ENCODE measurements at places on chromosomes 3 and 15.

- no peak for DNase-seq
These were observed 114.9 kb downstream of the MCTP2 start for GRCh38 chr15:94346282-94346681.

DNA sequence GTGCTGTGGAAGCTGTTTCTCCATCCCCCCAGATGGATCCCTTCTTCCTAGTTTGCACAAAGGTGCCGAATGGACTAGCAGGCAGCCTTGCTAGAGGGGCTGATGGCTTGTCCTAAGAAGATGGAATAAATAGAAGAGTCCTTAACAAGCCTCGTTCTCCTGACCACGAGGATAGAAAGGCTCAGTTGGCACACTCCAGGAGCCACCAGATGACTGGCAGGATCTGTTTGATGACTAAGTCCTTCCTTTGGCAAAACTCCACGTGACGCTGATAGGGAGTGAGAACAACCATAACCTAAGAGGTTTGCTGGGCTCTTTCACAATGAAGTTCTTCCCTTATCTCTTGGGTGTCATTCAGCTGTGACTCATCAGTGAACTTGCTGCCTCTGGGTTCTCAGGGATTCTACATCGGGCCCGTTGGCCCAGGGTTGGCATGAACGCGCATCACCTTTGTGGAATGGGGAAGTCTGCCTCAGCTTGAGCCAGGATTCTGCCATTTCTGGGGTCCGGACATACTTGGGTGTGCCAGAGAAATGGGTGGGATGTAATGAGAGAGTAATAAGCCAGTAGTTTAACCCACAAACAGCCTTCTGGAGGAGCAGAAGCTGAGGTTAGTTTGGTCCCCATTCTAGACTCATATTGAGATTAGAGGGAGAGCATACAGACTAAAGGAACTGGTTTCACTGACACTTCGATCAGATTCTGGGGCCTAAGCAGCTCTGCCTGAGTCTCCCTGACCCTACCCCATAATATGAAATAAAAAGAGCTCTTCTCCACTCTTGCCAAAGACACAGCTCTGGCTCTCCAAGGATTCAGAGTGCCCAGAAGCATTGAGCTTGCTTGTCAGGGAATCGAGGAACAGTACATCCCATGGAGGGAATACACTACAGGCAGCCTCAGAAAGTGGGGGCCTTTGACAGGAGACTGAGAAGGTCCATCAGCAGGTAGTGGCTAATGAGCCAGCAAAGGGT, 2.0 kb upstream of the MELTF start:
- no peak for DNase-seq

GRCh38 chr15:83992324-83993031, 243.1 kb upstream of the GOLGA6L4 start:
- DNase-seq = no peak

DNA sequence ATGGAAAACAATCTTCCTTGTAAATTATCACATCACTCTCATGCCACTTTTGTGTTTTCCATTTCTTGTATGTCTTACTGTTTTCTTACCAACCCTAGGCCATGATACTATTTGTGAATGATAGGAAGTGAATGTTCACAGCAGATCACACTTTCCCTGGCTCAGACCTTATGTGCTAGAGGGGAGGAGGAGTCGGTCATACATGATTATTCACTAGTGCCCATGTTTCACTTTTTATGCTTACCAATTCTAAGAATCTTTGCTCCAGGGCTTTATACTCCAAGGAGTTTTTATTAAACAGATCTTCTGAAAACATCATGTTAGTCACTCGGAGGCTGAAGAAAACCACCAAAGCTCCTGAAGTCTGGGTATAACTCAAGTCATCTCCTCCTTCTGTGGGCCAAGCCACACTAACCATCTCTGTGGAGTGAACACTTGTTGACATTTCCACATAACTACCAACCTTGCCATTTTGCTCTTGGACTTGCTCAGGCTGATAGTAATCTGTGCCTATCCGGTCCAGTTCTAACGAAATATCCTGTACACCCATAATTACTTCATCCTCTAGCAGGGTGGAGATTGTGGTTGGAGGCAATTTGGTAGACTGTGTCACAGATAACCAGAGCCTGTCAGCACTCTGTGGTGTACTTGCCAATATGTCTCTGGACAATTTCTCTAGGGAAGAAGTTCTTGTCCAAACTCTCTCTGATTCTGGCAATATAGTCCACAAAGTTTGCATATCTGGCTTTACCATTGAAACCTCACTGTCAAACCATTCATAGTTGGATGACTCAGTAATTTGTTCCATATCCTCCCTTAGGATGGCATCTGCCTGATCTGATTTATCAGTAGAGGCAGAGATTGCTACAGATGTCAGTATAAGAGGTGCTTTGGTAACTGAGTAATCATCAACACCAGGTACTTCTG, 76.8 kb downstream of the IMPG2 start:
- DNase-seq = no peak

DNA sequence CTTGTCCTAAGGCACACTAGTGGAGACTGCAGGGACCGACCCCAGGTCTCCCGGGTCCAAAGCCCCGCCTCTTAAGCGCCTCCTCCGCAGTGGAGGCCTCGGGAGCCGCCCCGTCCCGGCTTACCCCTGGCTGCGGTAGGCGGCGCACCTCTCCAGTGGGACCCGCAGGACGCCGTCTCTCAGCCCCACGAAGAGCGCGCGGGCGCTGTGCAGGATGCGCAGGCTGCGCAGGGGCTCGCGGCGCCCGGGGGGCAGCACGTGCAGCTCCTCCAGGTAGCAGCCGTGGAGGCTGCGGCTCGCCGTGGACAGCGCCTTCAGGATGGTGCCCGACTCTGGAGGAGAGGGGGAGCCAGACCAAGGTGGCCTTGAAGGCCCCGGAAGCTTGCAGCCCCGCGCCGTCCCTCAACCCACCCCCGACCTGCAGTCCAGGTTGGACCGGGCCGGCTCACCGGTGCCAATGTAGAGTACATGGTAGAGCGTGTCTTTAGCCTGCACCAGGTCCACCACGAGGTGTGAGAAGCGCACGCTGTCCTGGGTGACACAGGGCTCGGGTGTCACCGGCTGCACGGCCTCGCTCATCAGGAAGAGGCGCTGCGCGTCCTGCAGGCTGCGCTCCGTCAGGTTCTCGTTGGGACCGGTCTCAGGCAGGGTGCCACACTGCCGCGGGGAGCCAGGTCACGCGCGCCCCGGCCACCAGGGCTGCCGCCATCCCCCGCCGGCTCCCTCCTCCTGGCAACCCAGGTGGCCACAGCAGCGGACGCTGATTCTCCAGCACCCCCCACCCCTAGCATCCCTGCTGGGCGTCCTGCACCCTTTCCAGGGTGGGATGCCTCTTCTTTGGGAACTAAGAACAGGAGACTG, 105.5 kb downstream of the SEMA5B start:
- no peak for DNase-seq

GRCh38 chr3:195897853-195898415, 10.4 kb downstream of the TNK2 start:
- DNase-seq = no peak

DNA sequence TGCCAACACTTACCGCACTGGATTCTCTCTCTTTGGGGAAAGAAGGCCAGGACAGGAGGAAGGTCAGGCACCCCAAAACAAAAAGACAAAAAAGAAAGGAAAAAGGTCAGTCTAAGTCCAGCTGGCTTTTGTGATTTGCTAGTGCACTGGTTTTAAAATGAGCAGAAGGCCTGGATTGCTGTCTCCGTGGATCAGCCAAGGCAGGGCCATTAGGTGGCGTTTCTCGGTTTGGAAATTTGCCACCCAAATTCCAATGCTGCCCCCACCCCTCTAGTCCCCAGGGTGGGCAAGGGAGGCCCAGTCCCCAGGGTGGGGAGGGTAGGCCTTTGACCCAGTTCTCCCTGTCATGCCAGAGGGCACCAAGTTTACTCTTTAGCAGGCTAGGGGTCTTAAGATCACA, 33.3 kb downstream of the TLE3 start:
- no peak for DNase-seq

DNA sequence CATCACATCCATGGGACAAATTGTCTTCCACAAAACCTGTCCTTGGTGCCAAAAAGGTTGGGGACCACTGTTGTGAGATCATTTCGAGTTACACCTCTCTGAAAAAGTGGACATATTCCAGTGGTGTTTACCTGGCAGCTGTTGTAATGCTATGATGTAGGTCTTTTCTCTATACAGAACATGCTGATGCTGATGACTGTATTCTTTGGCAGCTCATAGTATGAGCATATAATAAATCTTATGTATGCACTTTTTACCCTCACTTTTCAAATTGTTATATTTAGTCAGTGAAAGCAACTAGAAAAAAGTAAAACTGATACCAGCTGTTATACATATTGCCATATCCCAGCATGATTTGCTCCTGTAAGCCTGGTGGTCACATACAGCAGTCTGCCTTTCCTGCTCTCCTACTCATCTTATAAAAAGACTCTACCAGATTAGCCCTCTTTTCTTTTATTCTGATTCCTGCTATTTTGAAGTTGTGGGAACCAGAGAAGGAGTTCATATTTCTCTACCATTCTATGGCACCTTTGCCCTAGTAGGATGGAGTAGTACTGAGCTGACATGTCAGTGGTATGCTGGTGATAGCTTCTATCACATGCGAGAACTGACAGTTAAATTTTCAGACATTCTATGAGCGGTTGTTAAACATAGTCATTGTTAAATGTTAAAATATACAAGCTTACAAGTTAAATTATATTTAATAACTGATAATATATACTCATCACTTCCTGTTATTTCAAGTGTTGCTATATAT, 128.7 kb downstream of the FNDC3B start:
- DNase-seq = no peak

DNA sequence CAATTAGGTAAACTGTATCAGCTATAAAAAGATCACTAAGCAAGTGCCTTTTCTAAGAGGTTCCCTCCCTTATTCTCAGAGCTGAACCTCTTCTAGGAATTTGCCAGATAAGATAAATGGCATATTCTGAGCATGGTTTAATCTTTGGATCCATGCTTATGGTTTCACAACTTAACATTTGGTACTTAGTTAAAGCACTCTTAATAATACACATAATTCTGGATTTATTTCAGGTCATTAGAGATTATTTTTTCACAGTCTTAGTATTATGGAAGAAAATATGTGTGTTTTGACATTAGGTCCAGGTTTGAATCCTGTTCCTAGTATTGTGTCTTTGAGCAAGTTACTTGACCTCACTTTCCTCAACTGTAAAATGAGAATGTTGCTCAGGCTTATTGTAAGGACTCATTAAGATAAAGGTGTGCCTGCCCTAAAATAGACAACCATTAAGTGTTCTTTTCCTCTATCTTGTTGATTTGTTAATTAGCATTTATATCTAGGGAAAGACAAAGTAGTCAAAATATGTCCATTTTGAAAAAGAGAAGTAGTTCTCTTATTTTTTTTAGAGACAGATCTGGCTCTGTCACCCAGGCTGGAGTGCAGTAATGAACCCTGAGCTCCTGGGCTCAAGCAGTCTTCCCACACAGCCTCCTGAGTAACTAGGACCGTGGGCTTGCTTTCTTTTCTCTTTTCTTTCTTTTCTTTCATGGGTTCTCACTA, 43.4 kb downstream of the TSC22D2 start:
- DNase-seq = no peak

Measured in effector memory CD4-positive, alpha-beta T cell (primary cell).